ENCODE measurements at places on chromosomes 11 and 22.

DNA sequence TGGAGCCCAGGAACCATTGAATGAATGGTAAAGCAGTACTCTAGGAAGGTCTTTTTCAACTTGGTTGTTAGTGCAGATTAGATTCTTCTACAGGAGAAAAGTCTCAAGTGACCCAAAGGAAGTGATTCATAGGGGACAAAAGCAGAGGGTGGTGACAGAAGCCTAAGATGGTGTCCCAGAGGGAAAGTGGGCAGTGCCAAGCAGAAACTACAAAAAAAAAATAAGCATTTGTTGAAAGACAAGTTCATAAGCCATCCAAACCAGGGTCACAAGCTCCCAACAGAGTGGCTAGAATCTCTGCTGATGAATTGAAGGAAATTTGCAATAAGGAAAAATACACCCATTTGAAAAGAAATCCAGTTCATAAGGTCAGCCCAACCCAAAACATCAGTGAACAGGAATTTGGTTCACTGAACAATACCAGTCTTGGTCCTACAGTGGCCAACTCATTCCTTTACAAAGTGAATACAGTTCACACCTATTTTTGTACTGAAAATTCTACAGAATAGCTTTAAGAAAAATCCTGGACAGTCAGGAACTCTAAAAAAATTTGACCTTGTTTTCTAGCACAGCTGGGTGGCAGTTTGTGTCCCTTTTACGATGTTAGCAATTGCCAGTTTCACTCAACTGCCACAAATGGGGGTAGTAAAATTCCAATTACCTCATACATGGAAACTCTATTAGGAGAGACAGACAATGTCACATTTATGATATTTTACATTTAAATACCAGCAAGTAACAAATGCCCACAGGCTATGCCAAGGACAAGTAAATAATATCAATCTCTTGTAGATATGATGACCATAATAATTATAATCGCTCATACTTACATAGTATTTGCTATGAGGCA is 21.6 kb upstream of the NUP160 start:
- DNase-seq = no peak

GRCh38 chr11:15941206-15941770 is 415.1 kb downstream of the SOX6 start:
- peak; percentile 74 for DNase-seq

GRCh38 chr11:99325847-99326246 is 305.1 kb downstream of the CNTN5 start:
- DNase-seq = peak; percentile 90

- peak; percentile 69 for DNase-seq
Measured at GRCh38 chr11:84398017-84398626, 1112.0 kb upstream of the CCDC90B start.

- no peak for DNase-seq
Measured at GRCh38 chr11:14269692-14270573, 89.0 kb downstream of the RRAS2 start.

GRCh38 chr22:17789379-17790200 is 15.3 kb upstream of the BID start:
- no peak for DNase-seq

- DNase-seq = no peak
Measured at GRCh38 chr11:130032931-130033330, 30.3 kb upstream of the PRDM10 start.

- no peak for DNase-seq
Measured at GRCh38 chr11:27041141-27041899, 705 bp downstream of the BBOX1 start.

Measured in fibroblast of mammary gland (primary cell).